ENCODE measurements at places on chromosomes 3 and 15.

DNA sequence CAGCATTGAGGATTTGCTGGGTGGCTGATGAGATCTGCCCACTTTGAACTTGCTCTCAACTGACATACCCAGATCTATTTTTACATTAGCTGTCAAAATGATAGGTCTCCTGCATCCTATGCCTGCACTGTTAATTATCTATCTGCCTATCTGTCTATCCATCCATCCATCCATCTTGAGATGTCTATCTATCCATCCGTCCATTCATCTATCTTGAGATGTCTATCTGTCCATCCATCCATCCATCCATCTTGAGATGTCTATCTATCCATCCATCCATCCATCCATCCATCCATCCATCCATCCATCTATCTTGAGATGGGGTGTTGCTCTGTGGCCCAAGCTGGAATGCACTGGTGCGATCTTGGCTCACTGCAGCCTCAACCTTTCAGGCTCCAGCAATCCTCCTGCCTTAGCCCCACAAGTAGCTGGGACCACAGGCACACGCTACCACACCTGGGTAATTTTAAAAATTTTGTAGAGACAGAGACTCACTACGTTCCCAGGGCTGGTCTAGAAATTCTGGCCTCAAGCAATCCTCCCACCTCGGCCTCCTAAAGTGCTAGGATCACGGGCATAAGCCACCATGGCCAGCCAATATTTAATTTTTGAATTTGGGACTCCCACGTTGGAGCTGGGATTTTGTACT is 159.4 kb upstream of the NSMCE3 start:
- no peak for DNase-seq

DNA sequence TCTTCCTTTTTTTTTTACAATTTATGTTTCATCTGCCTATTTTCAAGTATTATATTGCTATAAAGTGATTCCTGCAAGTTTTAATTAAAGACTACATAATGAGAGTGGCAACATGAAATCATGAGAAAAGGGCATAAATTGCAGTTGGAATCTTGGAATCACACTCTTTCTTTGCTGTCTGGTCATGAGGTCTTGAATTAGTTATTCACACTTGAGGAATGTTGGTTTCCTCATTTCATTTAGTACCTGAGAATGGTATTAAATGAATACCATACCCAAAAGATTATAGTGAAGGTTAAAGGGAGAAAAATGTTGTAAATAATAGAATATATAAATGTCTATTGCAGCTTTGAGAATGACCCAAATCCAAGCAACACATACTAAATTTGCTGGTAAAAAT is 25.8 kb upstream of the CNTN3 start:
- DNase-seq, result no peak

DNA sequence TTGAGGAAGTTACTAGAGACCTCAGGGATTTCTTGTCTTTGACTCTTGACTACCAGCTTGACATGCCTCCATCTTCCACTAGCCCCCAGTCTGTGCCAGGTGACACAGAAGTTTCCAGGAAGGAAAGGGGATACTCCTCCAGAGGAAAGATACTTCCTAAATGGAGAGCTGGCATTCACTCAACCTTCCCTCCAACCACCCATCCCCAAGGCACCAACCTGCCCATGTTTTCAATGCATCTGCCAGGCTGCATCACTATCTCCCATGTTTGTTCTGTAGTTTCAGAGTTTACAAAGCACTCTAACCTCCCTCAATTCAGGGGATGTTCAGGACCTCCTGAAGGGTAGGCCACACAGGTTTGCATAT is 198.4 kb upstream of the LPP start:
- no peak for DNase-seq

GRCh38 chr15:22810853-22811338 is 24.5 kb downstream of the NIPA1 start:
- DNase-seq, result no peak

DNA sequence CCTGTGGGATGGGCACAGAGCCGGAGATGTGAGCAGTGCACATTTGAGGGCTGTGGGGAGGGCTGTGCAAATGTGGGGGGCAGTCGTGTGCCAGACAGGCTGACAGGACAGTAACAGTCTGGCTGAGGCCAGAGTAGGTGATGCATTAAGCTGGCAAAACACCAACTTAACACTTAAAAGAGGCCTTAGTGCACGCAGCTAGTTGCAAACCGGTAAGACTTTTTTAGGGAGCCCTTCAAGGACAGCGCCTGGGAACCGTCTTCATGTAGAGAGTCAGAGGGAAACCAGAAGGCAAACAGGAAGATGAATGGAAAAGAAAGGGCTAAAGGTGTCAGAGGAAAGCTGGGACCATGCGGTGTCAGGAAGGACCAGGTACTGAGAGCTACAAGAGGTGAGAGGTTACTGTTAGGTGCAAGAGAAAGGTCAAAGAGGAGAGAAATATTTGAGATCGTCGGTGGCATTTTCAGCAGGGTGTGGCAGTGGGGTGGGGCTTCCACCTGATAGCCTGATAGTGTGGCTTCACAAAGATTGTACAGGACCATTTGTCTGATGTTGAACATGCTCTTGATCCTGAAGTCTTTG is 30.0 kb upstream of the CHD2 start:
- peak; percentile 36 for DNase-seq

DNA sequence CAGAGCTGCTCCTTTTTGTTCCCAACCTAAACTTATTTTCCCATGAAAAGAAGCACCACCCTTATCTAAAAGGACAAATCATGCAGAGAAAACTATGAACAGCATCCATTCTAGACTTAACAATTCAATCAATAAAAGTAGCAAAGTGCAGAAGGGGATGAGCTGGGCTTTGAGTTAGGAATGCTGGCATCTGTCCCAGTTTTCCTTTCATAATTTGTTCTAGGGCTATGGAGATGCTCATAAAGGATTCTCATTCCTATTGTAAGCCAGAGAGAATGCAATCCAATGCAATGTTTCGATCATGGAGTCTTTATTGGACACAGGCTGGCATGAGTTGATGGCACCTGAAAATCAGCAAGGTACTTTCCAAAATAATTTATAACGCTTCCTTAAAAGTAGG is 330.6 kb downstream of the VPS13C start:
- no peak for DNase-seq

DNA sequence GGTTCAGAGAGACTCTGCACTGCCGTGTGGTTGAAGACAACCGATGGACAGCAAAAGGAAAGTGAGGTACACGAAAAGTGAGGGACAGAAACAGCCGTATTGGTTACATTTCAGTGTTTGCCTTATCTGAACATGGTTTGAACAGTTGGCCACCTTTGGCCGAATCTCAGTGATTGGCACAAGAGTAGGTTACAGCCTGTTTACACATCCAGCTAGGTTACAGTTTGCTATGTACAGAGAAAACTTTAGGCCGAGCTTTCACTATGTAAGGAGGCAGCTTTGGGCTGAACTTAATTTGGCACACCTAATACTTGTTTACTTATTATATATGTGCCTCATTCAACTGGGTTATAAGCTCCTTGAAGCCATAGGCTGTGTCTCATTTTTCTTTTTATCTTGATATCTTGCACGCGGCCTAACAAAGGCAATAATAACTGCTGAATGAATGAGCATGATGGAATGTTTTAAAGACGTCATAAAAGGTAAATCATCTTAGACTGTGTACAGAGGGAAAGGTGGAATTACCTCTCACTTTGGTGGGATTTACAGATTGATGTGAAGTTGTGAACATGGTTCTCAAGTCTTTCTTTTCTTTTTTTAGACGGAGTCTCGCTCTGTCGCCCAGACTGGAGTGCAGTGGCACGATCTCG is 17.2 kb upstream of the GREM1 start:
- peak; percentile 79 for DNase-seq

DNA sequence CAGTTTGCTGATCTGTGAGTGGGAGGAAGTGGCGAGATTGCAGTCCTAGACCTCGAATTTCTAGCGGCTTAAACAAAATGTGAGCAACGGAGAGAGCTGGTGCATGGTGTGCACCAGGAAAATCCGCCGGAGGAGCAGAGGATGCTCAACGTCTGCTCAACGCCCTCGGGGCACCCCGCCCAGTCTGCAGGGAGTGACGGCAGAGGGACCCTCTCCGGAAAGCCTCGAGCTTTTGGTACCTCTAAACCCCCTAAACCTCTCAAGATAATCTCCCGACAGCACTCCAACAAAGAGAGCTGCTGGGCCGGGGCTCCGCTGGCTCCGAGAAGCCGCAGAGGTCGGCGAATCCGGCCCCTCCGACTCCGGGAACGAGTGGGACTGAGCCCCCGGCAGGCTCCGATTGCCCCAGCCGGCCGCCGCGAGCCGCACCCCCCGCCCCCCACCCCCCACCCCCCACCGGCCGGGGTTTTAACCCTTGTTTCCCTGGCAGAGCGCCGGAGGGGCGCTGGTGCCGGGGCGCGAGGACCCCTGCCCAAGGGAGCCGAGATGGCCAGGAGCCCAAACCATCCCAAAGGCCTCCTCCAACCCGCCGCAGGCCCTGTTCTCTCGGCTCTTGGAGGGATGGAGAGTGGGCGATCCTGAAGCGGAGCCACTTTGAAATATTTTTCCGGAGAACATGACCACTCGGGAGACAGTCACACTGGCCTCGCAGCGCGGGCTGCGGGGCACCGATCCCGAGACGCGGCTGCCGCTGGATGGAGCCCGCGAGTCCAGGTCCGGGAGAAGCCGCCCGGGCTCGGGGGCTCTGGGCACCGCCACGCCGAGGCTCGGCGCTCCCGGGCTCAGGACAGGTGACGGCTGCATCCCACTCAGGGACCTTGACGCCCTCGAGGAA is 1.5 kb downstream of the MEGF11 start:
- peak; percentile 57 for DNase-seq
